NCI-H526 (cell line): ENCODE measurements at places on chromosomes 2 and 18.
A peak's percentile ranks its signal among the peaks of the same experiment; 100 is the strongest.

DNA sequence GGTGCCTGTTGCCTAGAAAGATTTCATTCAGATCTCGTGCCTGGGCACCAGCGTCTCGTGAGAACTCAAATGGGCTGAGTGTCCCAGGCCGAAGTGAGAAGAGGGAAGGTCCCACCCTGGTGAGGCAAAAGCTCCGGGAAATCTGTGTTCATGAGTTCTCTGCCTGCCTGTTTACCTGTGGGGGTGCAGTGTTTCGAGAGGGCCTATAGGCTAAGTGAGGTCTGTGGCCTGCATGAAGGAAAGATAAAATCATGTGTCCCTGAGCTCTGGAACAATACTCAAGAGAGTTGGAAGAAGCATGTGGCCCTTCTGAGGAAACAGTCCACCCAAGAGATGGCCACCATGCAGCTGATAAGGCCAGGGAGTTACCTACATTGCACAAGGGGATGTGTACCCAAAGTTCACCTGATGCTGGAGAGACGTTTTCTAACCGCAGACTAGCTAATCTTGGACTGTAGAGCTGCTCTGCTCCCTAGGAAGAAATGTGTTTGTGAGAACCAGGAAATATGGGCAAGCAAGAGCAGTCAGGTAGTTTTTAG is 63.5 kb upstream of the ST3GAL5 start:
- no peak for DNase-seq

GRCh38 chr18:35566019-35566418 is 15.5 kb upstream of the GALNT1 start:
- no peak for DNase-seq

DNA sequence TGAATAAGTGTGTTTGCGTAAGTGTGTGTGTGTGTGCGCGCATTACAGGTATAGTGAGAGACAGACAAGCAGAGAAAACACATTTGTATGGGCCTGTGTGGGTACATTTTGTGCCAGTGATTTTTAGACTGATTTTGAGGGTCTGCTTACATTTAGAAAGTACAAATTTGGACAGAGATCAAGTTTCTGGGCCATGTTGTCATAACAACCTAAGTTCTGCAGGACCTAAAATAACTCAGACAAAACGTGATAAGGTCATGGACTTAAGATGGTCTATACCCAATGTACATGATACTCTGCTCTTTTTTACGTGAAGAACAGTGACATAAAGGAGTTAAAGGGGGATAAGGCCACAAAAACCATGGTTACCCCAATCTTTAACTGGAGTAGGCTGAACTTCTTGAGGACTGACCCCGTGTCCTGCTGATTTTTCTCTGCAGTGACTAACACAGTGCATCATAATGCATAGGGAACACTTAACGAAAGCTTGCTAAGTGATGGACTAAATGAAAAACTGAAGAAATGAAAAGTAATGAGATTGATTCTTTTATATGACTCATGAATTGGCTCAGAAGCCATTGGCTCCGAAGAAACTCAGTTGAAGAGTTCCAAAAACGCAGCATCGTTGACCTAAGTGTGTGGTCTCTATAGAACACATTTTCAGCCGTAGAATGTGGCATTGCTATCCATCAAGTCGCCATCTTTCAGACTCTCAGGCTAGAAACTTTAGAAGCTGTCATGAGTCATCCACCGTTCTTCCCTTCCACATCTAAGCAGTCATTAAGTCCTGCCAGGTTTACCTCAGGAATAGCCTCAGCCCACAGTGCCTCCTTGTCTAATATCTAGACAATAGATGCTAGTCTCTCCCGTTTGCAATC is 61.6 kb upstream of the NCOA1 start:
- no peak for DNase-seq

DNA sequence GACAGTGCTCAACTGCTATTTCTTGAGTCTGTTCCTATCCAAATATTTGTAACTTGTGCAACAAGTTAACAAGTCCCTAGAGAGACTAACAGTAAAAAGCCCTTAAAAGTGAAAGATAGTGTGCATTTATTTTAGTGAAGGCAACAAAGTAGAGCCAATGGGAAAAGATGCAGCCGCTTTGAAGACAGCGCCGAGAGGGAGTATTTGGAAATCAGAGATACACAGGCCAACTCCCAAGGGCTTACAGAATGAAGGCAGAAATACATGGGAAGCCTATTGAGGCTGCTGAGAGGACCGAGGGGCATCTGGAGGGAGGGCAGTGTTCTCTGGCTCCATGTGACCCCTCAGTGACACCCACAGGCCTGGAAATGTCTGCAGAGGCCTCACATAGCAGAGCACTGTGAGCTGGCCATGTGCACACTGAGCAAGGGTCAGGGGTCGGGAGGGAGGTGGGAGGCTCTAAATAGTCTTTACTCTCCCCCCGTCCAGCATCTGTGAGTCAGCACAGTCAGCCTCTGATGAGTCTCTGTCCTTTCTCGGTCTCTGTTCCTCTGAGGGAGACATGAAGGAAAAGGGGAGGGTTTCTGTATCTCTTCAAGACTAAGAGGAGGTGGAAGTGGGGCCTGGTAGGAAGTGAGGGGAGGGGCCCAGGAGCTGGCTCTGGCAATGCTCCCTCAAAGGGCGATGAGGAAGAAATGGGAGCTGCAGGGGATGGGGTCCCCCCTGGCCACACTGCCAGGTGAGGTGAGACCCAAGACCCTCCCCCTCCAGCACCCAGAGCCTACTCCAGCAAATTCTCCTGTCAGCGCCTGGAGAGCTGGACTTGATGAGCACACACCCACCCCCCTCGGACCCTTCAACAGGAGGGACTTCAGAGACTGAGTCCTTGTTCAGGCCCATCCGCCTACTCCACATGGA is 133.6 kb downstream of the SP3 start:
- no peak for DNase-seq

- DNase-seq, result no peak
Observed at GRCh38 chr2:130847776-130848525, 11.2 kb downstream of the ARHGEF4 start.

GRCh38 chr2:14616950-14617349 is 15.6 kb upstream of the LRATD1 start:
- no peak for DNase-seq

DNA sequence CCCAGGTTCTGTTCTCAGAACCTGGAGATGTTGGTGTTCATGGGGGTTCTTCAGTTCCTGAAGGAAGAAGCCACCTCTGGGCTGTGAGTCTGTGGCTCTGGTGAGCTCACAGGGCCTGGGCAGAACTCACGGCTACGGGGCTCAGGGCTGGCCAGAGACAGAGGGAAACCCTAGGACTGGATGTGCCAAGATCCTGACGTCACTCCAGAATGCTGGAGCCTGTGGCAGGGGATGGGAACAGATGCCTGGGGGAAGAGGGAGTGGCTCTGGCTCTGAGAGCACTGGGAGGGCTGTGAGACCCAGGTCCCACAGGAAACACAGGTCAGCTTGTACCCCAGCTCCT is at the start of gene OTOF:
OTOF (minus strand) TSS at position 214 of the 343 bp plus-strand sequence.
- no peak for DNase-seq

- no peak for DNase-seq
Observed at GRCh38 chr2:5700551-5700950, 8.4 kb downstream of the SOX11 start.

GRCh38 chr2:137521653-137522619 is 442.3 kb upstream of the HNMT start:
- no peak for DNase-seq

DNA sequence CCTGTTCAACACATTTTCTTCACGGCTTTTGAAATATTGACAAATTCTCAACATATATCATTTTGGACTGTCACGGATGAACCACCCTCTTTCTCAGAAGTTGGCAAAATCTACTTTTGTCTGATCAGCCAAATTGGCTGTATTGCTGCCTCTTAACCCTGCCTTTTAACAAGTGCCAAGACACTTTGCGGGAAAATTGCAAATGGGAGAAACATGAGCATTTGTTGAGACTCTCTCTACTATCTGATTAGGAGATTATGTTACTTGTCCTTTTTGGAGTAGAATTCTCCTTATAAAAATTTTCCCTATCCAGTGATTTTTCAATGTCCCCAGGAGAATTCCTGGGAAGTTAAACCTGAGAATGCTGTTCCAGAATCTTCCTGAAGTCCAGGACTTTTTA is 256.2 kb upstream of the ZSWIM2 start:
- no peak for DNase-seq

- no peak for DNase-seq
Observed at GRCh38 chr2:72921088-72921851, 4.0 kb downstream of the EMX1 start.

DNA sequence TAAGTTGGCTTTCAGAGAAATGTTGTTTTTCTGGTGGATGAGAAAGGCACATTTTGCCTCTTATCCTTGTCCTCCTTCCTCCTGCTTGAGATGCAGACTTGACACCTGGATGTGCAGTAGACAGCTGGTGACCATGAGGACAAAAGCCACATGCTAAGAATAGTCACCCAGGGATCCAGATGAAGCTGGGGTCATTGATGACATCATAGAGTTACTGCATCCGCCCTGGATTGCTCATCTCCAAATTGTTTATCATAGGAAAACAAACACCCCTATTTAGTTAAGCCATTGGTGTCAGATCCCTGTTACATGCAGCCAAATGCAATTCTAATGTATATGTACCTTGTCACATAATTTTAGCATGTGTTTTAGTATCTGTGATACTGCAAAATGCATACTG is 16.3 kb upstream of the SLC1A4 start:
- no peak for DNase-seq

DNA sequence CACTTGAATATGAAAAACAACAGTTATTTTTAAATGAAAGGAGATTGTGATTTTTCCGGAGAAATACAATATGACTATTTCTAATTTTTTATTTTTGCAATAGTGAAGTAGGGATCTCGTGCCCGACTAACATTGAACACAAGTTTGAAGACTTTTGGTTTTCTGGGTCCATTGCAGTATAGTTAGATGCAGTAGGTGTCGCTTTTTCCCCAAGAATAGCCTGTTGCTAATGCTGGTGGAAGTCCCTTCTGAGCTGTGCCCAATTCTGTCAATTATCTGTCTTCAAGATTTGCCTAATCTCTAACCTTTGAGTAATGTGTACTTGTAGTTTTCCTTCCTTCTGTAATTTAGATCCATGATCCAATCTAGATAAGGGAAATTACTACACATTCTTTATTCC is 36.5 kb downstream of the SEMA4F start:
- DNase-seq, result peak; percentile 29

GRCh38 chr2:84840306-84840705 is 40.6 kb downstream of the TRABD2A start:
- no peak for DNase-seq

GRCh38 chr18:25533218-25533617 is 181.3 kb upstream of the ZNF521 start:
- peak; percentile 2 for DNase-seq

DNA sequence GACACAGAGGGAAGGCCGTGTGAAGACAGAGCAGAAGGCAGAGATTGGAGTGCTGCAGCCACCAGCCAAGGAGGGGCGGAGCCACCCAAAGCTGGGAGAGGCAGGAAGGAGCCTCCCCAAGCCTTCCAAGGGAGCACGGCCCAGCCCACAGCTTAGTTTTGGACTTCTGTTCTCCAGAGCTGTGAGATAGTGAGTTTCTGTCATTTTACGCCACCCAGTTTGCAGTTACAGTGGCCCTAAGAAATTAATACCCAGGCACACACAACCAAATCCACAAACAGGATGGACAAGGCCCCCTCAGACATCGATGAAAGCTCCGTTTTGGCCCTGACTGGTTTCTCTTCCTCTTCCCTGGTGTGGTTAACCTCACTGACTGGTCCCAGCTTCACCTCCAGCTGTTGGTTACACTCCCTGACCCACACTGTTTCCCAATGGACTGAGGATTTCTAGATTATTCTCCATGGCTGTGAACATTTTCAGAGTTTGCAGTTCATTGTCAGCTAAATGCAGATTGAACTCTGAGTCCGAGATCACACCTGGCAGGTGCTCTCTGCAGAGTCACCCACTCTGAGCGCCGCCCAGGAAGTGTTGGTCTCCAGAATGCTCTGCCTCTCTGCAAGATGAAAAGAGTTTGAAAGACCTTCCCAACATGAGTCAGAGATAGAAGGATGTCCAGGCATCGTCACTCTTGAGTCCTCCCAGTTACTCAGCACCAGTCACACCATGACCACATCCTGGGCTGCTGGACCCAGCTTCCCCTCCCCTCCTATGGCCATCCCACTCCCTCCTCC is 100.2 kb downstream of the TWIST2 start:
- no peak for DNase-seq

- DNase-seq, result no peak
Observed at GRCh38 chr2:164522561-164522981, 98.7 kb downstream of the GRB14 start.

GRCh38 chr2:30351116-30351515 is 95.9 kb upstream of the LCLAT1 start:
- DNase-seq, result no peak

DNA sequence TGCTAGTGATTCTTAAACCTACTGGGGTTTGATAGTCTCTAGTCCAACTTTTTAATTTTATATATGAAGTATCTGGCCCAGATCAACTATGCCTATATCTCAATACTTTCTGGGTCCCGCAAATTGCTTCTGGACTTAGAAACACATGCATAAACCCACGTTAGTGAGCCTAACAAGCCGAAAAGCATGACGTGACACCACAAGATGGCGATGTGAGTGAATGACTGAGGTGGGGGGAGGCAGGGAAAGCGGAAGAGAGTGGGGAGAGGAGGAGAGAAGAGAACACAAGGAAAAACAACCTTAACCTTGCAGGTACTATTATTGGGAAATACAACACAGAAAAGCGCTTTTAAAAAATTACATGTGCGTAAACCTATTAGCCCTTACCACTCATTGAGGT is 13.8 kb downstream of the PDIA6 start:
- no peak for DNase-seq

DNA sequence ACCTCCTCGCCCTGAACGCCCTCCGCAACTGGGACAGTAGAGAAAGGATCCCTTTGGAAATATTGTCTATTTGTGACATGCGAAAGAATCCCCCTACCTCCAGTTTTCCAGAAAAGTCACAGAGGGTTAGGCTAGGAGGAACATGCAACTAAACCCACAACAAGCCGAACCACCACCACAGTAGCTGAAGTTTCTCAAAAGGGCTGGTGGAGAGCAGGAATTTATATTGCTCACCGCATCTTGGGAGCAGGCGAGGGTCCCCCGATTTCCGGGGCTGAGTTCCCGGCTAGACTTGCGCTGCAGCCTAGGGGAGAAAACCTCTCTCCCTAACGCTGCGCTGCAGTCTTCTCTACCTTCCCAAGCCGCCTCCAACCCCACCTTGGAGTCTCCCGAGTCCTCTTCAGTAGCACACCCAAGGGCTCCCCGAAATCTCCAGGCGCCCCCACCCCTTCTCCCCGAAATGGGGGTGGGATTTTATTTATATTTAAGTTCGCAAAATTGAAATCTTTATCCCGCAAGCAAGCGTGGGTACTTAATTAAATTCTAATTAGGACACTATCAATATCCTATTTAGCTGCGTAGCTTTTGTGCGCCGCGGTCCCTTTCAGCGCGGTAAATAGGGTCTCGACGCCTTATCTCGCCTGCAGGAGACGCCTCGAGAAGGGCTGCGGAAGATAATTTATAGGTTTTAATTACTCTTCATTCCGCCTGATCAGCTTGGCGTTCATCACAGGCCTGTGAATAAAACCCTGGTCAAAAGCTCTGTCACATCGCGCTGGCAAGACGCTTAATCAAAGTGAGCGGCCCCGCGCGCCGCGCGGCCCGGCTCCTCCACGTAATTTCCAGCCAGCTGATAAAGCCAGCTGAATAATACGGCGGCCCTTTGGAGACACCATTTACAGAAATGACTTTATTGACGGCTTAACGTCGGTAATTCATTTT is 2.0 kb upstream of the EN1 start:
- no peak for DNase-seq

- DNase-seq, result no peak
Observed at GRCh38 chr18:76456823-76457222, 38.2 kb downstream of the ZNF516 start.

- no peak for DNase-seq
Observed at GRCh38 chr18:44789710-44790109, 109.0 kb downstream of the SETBP1 start.

GRCh38 chr2:2324119-2324518 is 7.0 kb downstream of the MYT1L start:
- DNase-seq, result no peak
